ENCODE measurements at places on chromosomes 6 and 20.

DNA sequence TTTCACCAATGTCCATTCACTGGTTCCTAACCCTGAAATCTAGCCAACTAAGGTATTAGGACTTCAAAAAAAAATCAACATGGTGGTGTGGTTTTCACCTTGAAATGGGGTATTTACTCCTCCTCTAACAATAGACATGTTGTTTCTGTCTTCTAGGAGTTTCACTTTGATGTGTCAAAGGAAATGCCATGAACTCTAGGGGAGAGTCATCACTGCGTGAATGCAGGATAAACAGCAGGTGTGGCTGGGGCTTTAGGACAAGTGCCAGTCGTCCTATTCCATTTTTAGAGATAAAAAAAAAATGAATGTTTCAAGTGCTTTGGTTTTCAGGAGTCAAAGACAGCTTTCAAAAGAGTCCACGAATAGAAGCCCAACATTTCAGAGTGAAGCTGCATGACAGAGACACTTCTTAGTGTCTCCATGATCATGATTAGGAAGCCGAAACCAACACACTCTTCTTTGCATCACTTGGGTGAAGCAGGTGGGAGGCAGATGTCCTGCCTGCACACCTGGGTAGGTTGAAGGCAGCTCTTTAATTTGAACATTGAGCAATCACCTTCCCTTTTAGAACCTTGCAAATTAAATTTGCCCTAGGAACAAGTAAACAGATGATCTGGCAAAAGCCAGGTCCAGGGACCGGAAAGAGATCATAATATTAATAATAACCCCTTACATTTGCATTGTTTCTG is 328.5 kb upstream of the PRDM1 start:
- DNase-seq, result no peak

DNA sequence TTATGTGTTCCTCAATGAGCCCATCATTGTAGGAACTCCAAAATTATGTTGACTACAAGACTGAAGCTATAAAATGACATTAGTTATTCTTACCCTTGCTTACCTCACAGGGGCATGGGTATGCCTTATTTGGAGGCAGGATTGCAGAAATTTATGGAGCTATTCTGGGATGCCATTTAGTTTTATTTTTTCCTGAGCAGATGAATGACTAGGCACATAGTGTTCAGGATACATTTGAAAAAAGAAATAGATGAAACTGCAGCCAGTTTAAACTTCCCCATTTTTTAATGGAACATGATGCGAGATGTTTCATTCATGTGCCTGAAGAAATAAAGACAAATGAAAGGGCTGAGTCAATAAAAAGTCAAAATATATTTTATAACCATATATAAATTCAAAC is 399.2 kb upstream of the JAG1 start:
- no peak for DNase-seq

- no peak for DNase-seq
Measured at GRCh38 chr20:43969501-43970182, 55.0 kb downstream of the TOX2 start.

DNA sequence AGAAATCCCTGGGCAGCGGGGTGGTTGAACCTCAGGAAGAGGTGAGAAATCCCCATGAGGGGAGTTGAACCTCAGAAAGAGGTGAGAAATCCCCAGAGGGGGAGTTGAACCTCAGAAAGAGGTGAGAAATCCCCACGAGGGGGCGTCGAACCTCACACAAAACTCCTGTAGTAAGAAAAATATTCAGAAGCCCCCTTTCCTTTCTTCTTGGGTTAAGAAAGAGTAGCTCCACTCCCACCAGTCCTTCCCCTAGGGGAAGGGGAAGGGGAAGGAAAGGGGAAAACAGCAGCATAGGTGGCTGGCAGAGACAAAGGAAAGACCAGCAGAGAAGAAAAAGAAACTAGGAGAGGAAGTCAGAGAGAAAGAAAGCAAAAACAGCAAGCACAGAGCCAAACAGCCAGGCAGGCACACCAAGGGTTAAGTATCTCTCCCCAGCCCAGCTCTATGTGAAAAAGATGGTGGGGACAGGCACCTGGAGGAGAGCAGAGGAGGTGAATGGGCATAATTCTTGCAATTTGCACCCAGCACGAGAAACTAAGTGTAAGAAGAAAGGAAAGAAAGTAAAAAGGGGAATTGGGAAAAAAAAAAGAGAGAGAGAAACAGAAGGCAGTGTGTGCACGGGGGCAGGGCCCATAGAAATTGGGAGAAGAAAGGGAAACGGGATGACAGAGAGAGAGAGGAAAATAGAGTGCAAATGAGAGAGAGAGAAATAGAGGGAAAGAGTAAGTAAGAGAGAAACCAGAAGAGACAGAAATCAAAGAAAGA is 88.2 kb downstream of the PLG start:
- no peak for DNase-seq

DNA sequence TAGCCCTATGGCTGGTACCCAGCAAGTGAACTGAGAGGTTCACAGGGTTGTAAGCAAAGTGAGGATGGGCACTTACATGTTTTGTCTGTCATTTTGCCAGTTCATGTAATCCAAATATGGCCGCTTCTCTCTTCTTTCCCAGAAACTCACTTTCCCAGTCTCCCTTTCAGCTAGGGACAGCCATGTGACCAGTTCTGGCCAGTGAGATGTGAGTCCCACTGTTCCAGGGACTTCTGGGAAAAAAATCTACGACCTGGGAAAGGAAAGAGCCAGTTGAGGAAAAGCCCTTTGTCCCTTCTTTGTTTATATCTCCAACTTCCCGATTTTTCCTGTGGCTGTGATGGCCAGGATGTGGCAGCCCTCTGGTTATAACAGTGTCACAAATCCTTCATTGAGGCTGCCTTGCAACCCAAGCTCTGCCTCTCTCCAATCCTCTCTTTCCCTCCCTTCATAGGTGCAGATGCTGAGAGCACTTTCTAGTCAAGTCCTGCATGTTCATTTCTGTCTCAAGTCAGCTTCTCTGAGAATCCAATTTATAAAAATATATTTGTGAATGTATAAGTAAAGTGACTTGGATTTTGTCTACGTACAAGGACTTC is 148.6 kb upstream of the ZFP64 start:
- DNase-seq, result no peak

- DNase-seq, result no peak
Measured at GRCh38 chr20:61759286-61760065, 306.2 kb downstream of the TAF4 start.

GRCh38 chr20:10443936-10444335 is 8.8 kb downstream of the SLX4IP start:
- DNase-seq, result no peak

- DNase-seq, result no peak
Measured at GRCh38 chr6:43205849-43206248, 23.4 kb downstream of the DNPH1 start.
